ENCODE measurements at places on chromosomes 1 and 21.

DNA sequence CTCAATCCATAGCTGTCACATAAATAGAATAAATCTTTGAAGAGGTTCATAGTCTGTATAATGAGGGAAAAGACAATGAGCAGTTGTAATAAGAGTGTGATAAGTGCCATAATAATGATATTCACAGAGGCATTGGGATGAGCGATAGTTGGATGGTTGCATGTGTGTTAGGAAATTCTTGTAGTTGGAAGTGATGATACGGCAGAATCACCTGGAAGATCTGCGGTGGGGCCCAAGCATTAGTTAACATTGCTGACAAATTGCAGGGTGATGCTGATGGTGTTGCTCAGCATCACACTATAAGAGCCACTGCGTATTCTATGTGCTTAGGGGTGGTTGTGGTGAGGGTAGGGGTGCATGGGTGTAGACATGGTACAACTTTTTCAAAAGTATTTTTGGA, 41.1 kb downstream of the ADGRL2 start:
- no peak for DNase-seq

DNA sequence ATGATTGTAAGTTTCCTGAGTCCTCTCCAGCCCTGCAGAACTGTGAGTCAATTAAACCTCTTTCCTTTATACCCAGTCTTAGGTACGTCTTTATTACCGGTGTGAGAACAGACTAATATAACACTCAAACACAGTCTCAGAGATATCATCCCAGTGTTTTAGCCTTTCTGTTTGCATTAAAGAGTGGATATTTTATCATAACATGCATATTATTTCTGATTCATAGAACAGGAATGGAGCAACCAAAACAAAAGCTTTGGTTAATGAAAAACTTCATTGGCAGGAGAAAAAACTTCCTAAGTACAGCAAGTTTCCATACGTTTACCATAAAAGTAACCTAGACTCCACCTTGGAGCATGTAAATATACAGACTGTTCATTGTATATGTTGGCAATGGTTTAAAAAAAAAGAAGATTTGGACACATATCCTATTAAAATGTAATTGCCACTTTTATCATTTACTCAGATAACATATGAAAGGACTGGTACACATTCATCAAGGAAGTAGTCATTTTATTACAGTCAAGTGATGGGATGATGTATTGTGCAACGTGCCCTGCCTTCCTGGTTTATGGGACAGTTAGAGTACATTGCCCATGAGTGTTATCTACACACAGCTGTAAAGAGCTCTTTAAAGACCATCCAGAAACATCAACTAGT, 144.8 kb downstream of the ETS2 start:
- peak; percentile 22 for DNase-seq

GRCh38 chr21:8997011-8997440, 1524.4 kb upstream of the TPTE start:
- no peak for DNase-seq

- no peak for DNase-seq
These were observed 510 bp upstream of the UBIAD1 start for GRCh38 chr1:11272544-11272831.

DNA sequence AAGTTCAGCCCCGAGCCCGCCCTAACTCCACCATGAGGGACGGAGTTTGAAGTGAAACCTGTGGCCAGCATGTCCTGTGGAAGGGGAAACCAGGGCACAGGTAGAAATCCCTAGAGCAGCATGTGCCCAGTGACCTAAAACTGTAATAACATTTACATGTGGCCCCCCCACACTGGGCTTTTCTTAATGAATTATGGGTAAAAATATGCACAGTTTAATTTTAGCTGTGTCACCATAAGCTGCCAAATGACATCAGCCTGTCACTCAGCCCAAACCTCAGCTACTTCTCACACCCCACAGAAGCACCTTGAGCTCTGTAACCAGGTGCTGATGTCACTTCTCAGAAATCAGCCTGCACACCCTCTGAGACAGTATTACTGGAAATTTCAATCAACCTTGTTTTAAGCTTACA, 50.0 kb upstream of the SLC19A1 start:
- peak; percentile 10 for DNase-seq

DNA sequence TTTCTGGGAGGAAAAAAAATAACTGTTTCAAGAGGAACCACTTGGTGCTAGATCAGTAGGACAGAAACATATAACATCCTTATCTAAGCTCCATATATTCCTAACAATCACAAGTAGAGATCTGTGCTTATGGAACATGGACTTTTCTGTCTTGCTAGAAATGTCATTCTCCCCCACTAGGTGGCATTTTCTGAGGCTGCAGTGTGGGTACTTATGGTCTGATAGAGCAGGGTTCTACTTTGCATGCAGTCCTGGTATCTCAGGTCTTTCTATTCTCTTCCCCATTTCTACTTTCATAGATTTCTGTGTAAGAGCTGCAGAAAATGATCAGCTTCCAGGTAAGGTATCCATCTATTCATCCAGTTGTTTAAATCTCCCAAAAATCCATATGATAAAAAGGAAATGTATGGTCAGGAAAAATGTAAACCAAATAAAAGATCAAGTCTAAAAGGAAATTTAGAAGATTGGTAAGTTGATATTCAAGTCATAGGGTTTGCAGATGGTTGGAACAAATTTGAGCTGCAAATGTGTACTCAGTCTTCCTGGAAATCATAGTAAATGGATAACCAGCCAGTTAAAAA, 1.5 kb downstream of the ZNF684 start:
- DNase-seq = peak; percentile 65

DNA sequence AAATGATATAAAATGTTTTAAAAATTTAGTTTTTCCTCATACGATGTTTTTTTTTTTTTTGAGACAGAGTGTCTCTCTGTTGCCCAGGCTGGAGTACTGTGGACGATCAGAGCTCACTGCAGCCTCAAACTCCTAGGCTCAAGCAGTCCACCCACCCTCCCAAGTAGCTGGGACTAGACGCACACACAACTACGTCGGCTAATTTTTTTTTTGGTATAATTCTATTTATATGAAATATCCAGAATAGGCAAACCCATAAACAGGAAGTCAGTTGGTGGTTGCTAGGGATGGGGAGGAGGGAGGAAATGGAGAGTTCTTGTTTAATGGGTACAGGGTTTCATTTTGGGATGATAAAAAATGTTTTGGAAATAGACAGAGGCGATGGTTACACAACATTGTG, 56.5 kb downstream of the WARS2 start:
- no peak for DNase-seq

GRCh38 chr1:221429264-221429663, 312.6 kb downstream of the DUSP10 start:
- DNase-seq = peak; percentile 38

DNA sequence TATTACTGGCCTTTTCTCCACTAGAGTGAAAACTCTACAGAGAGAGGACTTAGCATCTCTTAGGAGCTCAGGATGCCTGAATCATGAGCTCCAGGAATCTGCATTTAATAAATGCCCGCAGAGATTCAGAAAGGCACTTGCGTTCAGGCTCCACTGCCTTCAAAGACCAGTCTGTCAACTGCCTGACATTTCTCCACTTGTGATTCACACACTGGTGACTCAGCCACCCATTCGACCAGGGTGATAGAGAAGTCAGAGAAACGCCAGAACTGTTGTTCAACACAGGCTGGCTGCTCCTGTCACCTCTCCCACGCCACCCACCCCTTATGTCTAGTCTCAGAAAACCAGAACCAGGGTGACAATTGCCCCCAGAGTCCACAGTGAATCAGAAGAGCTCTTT, 26.9 kb upstream of the LBR start:
- DNase-seq = peak; percentile 72

- DNase-seq = no peak
These were observed 116.0 kb downstream of the TOMM20 start for GRCh38 chr1:235012436-235013210.

- peak; percentile 5 for DNase-seq
These were observed 342.8 kb upstream of the KAZN start for GRCh38 chr1:14255711-14256110.

- DNase-seq = no peak
These were observed 623 bp downstream of the RPL22 start for GRCh38 chr1:6198646-6199297.

DNA sequence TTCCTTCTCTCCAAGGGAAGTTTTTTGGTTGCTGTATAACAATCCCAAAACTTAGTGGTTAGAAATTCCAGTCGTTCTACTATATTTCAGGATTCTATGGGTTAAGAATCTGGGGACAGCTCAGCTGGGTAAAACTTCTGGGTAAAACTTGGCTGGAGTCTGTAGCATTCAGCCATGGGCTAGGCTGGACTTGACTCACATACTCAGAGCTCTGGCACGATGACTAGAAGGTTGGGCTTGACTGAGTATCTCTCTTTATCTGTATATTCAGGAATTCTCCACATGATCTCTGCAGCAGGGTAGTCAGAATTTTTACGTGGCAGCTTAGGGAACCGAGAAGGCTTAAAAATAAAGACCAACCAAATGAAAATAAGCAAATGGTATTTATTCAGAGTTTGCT, 28.2 kb upstream of the HRNR start:
- peak; percentile 64 for DNase-seq

- DNase-seq = no peak
These were observed 18.3 kb downstream of the ZBED6 start for GRCh38 chr1:203813581-203814341.

GRCh38 chr1:94279462-94279861, 42.1 kb upstream of the ARHGAP29 start:
- DNase-seq = no peak

GRCh38 chr21:15706696-15707095, 23.1 kb upstream of the USP25 start:
- peak; percentile 100 for DNase-seq

DNA sequence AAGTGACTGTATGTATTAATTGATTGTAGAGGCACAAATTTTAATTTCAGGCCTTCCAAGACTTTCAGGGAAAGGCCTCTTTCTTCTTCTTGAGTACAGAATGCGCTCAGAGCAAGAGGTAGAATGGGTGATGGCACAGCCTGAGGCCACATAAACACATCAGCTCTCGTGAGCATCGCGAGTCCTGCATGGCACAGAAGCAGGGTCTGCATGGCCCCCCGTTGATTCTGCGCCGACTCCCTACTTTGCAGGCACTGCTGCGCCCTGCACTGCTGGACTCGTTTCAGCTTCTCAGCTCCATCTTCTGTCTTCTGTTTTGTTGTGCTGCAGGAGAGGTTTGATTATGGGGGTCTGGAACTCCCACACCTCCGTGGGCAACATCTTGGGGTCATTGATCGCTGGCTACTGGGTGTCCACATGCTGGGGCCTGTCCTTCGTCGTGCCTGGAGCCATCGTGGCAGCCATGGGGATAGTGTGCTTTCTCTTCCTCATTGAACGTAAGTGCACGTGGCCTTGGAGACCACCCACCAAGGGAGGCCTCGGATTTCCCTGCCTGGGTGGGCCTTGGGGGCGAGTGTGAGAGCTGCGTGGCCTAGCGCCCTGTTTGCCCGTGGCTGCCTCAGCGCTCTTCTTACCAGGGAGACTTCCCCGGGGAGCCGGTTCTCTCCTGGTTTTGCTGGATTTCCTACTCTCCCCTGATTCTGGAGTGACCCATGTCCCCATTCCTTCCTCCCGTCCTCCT, 29.6 kb downstream of the SLC37A1 start:
- no peak for DNase-seq

DNA sequence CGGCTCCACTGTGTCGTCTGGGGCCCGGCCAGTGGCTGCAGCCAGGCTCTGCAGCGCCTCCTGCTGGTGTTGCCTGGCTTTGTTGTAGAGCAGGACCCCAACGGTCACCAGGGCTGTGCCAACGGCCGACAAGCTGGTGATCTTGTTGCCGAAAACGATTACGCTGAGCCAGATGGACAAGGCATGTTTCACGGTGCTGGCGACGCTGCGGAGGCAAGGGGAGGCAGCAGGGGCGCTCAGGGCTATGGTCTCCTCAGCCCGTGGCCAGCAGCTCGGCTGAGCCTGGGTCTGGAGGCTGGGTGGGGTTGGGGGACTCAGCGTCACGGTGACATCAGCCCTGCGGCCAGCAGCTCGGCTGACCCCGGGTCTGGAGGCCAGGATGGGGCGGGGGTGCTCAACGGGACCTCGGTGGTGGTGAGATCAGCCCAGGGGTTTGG, 7.0 kb upstream of the CDK11B start:
- DNase-seq = no peak

GRCh38 chr1:235679644-235680043, 30.1 kb upstream of the GNG4 start:
- DNase-seq = no peak

- DNase-seq = no peak
These were observed 2.6 kb downstream of the MRPS6 start for GRCh38 chr21:34075760-34076660.

DNA sequence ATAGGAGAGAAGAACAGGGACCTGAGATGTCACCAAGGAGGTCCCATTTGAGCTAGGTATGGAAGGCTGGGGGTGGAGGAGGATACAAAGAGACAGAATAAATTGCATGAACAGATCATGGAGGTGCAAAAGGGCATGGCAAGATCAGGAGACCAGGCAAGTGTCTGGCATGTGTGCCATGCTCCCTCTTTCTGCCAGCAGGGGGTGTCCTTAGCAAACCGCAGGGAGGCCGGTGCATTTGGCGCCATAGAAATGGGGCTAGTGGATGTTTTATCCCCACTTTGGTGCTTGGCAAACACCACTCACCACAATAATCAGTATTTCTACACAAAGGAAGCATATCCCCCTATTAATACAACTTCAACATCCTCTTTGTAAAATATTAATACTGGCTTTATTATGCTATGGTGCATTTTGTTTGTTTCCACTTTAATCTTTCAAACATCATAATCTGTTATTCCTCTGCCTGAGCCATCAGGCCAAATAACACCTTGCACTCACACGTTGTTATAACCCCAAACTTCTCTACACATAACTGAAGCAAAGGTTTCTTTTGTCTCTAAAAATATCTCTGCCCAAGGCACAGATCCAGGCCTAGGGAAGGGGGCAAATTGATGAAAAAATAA, 25.9 kb downstream of the S100A6 start:
- no peak for DNase-seq

DNA sequence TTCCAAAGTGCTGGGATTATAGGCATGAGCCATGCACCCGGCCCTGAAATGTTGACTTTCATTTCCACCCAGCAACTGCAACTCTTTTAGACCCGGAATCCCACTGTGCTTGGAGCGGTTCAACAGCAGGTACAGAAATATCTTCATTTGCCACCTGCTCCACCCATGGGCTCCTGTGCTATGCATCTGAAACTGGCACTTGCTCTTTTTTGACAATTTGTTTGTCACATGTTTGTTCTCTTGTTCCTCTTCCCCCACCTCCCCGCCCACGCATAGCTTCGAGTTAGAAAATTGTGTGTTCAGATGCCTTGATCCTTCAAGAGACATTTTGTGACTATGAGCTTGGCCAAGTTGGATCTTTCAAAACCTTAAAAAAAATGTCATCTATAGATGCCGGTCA, 2.4 kb upstream of the IFNLR1 start:
- no peak for DNase-seq

- peak; percentile 50 for DNase-seq
These were observed 9.2 kb upstream of the GALE start for GRCh38 chr1:23809751-23810171.

GRCh38 chr1:155091071-155092051, 12.7 kb downstream of the EFNA3 start:
- DNase-seq = peak; percentile 69

- no peak for DNase-seq
These were observed 68.7 kb downstream of the NID1 start for GRCh38 chr1:235996048-235996785.

- DNase-seq = peak; percentile 64
These were observed 93.9 kb upstream of the TARDBP start for GRCh38 chr1:10918531-10918930.

GRCh38 chr1:36565576-36566501, 83.1 kb upstream of the CSF3R start:
- no peak for DNase-seq

Measured in fibroblast of the aortic adventitia (primary cell).